ENCODE measurements at places on chromosomes 7 and 10. TPM values are rescaled to one million over a fixed set of nuclear protein-coding genes. Genes with fewer than 3 reads are reported as not detected.

DNA sequence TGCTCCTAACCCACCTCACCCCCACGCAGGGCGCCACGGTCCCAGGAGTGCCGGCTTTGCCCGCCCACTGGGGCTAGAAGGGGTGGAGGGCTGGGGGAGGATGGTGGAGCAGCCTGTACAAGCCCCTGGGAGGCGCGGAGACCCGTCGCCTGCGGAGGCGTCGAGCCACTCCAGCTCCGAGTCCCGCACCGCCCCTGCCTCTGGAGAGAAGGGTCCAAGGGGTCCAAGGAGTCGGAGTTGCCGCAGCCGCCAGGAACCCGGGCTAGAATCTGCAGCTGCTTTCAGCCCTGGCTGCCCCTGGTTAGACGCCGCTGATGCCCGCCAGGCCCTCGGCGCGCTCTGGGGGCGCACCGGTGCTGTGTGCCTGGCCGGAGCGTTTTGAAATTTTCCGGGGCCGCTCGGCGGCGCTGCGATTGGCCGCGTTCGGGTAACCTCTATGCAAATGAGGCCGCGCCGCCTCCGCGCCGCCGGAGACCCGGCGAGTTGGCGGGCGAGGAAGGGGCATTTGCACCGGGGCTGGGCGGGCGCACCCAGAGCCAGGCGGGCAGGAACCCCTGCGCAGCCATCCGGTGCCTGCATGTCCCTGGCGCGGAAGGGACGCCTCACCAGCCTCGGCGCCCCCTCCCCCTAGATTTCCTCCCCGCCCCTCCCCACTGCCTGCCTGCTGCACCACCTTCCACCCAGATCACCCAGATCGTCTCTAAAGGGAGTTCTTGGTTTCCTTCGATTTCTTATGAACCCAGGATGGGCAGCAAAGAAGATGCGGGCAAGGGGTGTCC lies at the start of gene HMX2:
TSS of gene HMX2 (plus strand) at position 502 of the 779 bp plus-strand sequence. CDS start at position 745, 243 bp downstream.
- H3K27me3 ChIP-seq, result peaks cover 67% of the 10 kb centered on the region
- peak within 1 kb of the TSS; percentile 53 for H3K4me3 ChIP-seq
- peak within 1 kb of the TSS; percentile 73 for H3K27ac ChIP-seq
- peaks cover 8% of the 10 kb centered on the region for H3K36me3 ChIP-seq

DNA sequence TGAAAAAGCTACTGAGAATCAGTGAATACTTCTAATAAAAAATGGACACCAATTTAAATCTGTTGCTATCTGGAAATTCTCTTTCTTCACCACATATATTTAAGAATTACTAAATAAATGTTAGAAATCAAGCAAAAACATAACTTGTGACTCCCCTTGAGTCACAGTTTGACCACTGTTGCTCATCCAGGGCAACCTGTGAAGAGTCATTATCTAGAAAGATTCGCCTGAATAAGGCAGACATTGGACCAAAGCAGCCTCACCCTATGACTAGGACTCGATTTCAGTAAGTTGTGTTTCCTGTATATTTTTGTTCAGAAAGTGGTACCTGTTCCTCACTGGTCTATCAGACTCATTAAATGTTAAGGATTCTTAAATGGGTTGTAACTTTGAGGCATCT lies 572.4 kb downstream of the ATRNL1 start:
- no peak overlapping the region for H3K27ac ChIP-seq
- H3K36me3 ChIP-seq, result no peaks in the 10 kb centered on the region
- no peaks in the 10 kb centered on the region for H3K4me1 ChIP-seq
- no peaks in the 10 kb centered on the region for H3K27me3 ChIP-seq
- no peak overlapping the region for H3K4me3 ChIP-seq

GRCh38 chr7:138483531-138483930 lies 23.5 kb downstream of the TRIM24 start:
- H3K27me3 ChIP-seq, result no peaks in the 10 kb centered on the region
- peak overlapping the region; percentile 21 for H3K27ac ChIP-seq

The PDE6C gene
- total RNA-seq, result not detected
